ENCODE measurements at places on chromosomes 7 and 10. TPM values are rescaled to one million over a fixed set of nuclear protein-coding genes. Genes with fewer than 3 reads are reported as not detected.

Gene OR2A5
- not detected for total RNA-seq

DNA sequence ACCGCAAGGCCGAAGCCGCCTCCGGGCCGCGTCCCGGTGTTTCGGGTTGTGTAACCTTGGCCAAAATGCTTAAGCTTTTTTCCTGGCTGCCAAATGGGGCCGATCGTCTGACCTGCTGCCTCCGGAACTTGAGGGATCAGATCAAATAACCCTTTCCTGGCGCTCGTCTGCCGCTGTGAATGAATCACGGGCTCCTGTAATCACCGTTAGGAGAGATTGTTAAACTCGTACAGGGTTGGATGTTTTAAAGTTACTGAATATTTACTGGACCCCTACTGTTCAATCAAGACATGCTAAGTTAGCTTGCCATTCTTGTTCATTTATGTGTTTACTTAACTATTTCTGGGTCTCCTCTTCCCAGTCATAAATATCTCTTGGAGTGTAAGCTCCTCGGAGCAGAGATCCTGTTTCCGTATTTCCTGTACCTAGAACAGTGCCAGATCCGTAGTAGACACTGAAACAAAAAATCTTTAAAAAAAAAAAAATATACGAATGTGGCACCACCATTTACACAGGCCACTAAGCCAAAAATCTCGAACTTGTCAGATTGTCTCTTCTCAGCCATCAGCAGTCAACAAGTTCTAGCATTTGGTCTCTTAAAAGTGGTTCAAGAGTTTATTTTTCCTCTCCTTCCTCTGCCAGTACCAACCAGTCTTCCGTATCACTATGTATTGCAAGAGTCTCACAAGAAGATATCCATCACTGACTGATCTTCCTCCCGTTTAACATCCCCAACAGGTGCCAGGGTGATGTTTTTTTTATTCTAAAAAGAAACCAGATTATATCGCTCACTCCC lies 650 bp upstream of the TM9SF3 start:
- DNase-seq, result peak; percentile 63

DNA sequence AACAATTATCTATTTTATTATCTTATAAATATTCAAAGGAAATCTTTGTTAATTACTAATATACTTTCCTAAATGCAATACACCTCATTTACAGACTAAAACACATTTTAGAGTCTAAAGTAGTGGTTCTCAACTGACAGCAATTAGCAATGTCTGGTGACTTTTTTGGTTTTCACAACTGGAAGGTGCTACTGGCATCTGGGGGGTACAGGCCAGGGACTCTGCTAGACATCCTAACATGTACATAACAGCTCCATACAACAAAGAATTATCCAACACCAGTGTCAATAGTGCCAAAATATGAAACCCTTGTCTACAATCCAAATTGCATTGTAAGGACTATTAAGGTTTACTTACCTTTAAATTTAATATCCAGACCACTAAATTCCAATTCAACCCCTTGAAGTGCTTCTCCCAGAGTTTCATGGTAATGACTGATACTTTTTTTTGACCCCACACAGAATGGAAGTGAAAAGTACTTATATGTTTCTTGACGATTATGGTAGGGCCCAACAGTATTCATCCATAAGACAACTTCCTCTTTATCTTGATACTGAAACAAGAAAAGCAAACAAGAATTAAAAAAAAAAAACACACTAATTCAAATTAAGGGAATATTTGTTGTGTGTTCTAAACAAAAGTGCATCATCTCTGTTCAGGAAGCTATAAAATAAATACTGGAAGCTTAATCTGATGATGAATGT lies 10.4 kb downstream of the TM9SF3 start:
- DNase-seq, result no peak

GRCh38 chr10:67696029-67696428 lies at the start of gene CTNNA3:
Gene CTNNA3, minus strand, starts transcription at chr10:67696195.
- DNase-seq, result no peak

GRCh38 chr10:29962166-29962850 lies 97.1 kb downstream of the JCAD start:
- no peak for DNase-seq

GRCh38 chr7:155945670-155946325 lies 133.5 kb upstream of the SHH start:
- DNase-seq, result peak; percentile 30

DNA sequence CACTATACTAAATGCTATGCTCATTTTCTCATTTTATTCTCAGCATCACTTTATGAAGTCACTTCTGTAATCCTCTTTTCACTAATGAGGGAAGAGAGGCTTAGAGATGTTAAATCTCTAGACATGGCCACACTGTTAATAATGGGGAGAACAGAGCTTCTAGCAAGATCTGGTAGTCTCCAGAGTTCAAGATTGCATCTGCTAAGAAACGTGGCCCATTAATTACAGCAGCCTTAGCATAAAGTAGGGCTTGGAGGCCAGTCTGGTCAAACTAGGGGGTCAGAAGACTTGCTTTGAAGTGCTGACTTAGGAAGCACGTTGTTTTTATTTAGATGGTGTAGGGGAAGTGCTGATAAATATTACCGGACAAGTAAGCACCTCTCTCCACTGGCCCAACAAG lies 29.3 kb downstream of the ARL4A start:
- no peak for DNase-seq

Gene RAMP3
- total RNA-seq, result 47.2 TPM

Measured in ureter (tissue), 1 donor.